ENCODE measurements at places on chromosomes 7 and 10.
A peak's percentile ranks its signal among the peaks of the same experiment; 100 is the strongest.

- no peak for DNase-seq
Measured at GRCh38 chr10:69504576-69505250, 53.4 kb downstream of the TSPAN15 start.

DNA sequence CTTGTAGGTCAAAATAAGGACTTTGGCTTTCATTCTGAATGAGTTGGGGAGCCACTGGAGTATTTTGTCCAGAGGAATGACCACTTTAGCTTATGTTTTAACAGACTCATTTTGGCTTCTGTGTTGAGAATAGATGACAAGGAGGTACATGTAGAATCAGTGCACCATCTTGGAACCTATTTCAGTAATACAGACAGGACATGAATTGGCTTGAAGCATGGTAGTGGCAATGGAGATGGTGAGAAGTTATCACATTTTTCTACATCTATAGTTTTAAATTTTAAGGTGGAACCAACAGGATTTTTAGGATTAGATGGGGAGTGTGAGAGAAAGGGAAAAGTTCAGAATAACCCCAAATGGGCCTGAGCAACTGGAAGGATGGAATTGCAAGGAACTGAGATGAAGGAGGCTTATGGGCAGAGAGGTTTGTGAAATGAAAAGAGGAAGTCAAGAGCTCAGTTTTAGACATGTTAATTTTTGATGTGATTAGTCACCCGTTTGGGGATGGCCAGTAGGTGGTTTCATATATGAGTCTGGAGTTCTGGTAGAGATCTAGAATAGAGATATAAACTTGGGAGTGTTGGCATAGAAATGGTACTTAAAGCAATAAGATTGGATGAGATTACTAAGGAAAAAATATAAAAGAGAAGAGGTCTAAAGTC is 89.2 kb upstream of the JAZF1 start:
- DNase-seq = no peak

DNA sequence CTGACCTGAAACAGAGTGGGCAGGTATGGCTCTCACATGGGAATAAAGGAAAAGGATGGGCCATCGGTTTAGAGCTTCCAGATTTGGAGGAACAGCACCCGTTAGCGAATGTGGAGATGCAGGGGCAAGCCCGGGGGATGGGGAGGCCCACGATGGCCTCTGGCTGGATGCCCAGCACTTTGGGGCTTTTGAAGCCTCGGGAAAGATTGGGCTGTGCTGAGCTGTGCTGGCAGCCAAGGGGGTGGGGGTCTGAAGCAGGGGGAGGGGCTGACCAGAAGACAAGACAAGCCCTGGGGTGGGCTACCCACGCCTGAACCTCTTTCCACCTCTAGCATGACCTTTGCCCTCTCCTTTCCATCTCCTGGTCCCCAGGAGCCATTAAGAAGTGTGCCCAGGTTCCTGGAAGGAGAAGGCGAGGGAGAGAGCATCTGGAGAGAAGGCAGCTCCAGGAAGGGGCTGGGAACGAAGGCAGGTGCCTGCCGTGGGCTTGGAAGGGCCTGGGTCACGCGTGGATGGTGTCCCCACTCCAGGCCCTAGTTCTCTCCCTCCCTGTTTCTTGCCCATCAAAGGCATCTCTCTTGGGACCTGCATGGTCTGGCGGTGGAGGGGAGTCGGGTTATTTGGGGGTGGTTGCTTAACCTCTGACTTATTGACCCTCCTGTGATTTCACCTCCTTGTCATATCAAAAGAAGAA is 39.7 kb downstream of the JAKMIP3 start:
- peak; percentile 0 for DNase-seq

- DNase-seq = no peak
Measured at GRCh38 chr10:101617102-101617823, 29.1 kb downstream of the DPCD start.

DNA sequence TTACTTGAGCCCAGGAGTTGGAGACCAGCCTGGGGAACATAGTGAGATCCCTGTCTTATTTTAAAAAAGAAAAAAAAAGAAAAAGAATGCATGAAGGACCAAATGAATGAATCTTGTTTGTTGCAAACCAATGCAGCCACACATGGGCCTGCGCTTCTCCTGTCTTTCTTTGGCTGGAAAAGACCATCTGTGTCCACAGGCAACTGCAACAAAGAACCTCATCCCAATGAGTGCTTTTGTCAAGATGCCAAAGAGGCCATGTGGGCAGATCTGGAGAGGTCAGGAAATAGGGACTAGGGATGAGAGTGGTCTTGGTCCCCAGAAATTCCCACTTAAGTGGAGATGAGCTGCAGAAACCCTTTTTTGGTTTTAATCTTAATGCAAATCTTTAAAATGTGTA is 49.8 kb upstream of the DUSP5 start:
- DNase-seq = no peak

DNA sequence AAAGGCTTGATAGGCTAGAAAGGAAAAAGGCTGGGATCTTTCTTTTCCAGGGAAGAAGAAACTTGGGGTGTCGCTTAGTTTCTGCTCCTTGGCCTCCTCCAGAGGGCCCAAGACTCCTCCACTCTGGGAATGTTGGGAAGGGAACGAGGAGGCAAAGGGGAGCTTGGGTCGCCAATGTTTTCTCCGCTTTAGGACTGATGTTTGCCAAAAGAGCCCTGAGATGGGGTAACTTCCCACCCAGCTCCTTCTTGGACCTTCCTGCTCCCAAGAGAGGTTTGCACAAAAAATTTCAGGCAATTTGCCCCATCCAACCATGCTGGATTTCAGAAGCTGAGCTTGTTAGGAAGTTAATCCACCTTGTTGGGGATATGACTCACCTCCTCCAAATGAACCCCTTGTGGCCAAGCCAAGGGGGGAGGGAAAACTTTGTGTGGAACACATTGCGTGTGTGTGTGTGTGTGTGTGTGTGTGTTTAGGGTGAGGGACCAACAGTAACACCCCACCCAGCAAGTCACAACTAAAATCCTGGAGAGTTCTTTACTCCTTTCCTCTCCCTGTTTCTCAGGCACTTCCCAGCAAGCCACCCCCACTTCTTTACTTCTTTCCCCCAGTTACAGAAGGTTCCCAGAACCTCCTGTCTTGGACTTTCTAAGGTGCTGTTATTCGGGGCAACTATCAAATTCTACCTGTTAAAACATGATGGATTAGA is 8.7 kb upstream of the HOXA2 start:
- DNase-seq = peak; percentile 94

DNA sequence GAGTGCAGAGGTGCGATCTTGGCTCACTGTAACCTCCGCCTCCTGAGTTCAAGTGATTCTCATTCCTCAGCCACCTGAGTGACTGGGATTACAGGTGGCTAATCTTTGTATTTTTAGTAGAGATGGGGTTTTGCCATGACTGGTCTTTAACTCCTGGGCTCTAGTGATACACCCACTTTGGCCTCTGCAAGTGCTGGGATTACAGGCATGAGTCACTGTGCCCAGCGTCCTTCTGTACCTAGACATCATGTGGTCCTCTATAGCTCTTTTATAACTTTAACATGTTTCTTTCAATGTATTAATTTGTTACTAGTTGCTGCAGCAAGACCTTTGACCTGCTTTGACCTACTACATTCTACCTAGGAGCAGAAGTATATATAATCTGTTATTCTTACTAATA is 38.7 kb upstream of the BICC1 start:
- peak; percentile 55 for DNase-seq

GRCh38 chr10:52232561-52233350 is 81.3 kb upstream of the DKK1 start:
- DNase-seq = peak; percentile 3

DNA sequence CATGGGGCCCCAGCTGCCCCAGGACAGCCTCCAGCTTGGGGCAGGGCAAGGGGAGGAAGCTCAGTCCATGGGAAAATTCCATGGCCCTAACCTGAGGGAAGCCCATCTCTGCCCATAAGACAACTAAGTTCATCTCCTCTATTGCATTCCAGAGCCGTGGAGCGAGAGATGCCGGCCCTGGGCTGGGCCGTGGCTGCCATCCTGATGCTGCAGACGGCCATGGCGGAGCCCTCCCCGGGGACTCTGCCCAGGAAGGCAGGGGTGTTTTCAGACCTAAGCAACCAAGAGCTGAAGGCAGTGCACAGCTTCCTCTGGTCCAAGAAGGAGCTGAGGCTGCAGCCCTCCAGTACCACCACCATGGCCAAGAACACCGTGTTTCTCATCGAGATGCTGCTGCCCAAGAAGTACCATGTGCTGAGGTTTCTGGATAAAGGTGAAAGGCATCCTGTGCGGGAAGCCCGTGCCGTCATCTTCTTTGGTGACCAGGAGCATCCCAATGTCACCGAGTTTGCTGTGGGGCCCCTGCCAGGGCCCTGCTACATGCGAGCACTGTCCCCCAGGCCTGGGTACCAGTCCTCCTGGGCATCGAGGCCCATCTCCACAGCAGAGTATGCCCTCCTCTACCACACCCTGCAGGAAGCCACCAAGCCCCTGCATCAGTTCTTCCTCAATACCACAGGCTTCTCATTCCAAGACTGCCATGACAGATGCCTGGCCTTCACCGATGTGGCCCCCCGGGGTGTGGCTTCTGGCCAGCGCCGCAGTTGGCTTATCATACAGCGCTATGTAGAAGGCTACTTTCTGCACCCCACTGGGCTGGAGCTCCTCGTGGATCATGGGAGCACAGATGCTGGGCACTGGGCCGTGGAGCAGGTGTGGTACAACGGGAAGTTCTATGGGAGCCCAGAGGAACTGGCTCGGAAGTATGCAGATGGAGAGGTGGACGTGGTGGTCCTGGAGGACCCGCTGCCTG is 4.3 kb downstream of the AOC1 start:
- no peak for DNase-seq

- no peak for DNase-seq
Measured at GRCh38 chr7:148374396-148375259, 215.9 kb upstream of the C7orf33 start.

DNA sequence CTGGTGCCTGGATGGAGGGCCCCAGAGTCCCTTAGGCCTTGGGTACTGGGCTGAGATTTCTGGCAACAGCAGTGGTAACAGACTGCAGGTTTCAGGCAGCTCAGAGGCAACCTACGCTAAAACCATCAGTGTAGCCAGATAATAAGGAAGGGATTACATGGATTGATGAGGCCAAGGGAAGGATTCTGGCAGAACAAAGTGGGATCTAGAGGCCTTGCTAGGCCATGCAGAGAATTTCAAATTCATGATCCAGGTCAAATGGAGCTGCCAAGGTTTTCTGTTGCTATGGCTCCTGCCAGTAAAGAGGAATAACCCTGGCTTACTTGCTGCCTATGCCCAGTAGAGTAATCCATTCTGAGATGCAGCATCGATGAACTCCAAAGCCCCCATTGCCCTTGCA is 445.7 kb downstream of the ADRA2A start:
- DNase-seq = no peak

DNA sequence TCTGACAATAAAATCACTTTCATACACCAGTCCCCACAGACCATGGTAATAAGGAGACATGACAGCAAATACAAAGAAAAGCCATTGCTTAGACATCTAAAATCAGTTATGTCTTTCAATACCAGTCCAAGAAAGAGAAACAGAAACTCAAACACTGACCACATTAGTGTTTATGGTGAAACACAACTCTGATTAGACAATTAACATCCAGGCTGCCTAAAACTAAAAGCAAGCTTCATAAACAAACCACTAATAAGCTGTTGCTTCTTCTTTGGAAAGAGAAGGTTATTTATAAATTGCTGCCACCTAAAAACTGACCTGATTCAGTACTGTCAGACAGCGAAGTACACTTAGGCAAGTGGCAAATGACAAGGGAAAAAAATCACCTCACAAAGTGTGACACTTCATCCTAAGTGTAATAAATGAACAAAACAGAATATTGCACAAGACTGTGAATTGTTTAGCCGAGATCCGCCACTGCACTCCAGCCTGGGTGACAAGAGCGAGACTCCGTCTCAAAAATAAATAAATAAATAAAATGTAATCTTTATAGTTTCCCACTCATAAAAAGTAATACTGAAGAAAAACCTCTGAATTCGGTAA is 277.4 kb downstream of the PARD3 start:
- DNase-seq = no peak

DNA sequence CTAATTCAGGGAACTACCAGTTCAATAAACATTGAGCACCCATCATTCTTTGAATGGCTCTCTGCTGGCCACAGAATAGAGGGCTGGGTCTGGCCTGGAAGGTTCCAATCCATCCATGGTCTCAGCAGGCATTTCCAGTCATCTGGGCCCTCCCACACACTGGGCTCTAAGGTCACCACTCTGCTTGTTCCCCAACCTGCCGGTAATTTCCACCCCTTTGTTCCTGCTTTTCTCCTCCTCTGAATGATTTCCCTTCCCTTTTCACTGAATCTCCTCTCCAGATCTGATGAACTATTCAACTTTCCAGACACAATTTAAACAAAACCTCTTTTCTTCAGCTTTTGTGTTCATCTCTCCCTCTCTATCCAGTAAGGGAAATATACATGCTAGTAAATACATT is 2.6 kb downstream of the BZW2 start:
- DNase-seq = no peak

DNA sequence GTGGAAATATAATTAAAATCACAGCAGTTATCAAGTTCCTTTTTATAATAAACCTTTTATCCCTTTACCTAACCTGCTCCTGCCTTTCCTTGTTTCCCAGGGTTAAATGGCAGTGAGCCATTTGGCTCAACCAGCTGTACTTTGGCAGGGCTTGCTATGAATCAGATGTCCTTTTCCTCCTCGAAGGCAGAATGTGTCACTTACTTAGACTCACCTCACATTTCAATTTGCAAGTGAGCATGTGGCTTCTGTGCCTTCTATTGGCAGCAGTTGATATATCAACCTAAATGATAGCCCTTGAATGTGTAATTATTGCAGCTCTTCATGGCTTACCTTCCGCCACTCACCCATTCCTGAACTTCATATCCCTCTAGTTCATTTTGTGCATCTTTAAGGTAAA is 301.7 kb downstream of the CSTF2T start:
- peak; percentile 66 for DNase-seq

DNA sequence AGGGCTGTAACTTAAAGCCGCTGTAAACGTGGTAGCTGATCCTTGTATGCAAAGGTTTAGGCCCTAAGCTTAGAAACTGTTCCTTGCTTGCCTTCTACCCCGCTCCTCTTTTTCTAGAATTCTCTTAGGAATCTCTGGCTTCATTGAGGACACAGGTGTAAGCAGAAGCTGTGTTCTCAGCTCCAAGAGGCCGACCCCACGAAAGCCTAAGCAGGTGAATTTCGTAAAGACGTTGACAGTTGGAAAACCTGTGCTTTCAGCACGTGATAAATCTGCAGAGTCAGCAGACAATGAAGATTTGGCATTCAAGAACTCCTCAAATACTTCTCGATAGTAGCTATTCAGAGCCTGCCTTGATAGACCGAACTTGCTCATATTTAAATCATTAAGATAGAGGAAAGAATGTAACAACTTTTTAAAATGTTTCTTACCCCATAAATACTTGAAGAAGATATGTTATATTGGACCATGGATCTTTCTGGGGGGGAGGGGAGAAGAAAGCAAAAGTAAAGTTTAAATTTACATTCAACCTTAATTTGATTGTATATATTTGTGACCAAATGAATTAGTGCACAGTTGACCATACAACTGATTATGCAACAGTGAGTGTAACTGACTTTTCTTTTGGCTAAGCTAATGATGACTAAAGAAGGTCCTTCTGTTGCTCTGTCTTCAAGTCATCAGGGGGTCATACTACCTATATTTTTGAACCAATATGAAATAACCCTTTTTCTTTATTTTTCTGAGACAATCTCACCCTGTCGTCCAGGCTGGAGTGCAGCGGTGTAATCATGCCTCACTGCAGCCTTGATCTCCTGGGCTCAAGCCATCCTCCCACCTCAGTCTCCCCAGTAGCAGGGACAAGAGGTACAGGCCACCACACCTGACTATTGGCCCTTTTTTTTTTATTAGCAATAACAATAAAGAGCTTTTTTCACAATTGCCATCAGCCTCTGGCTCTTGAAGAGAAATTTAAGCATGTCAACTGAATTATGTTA is 1.2 kb upstream of the GDI2 start:
- peak; percentile 22 for DNase-seq

Data from Daoy (cell line).